CD4-positive, alpha-beta T cell treated with Interleukin-4 for 1 hour (primary cell): ENCODE measurements at places on chromosomes 6 and 20.

GRCh38 chr6:10778230-10778629, 30.6 kb downstream of the TMEM14B start:
- DNase-seq, result no peak

GRCh38 chr20:35558451-35558850, 16.6 kb downstream of the ERGIC3 start:
- DNase-seq, result no peak

DNA sequence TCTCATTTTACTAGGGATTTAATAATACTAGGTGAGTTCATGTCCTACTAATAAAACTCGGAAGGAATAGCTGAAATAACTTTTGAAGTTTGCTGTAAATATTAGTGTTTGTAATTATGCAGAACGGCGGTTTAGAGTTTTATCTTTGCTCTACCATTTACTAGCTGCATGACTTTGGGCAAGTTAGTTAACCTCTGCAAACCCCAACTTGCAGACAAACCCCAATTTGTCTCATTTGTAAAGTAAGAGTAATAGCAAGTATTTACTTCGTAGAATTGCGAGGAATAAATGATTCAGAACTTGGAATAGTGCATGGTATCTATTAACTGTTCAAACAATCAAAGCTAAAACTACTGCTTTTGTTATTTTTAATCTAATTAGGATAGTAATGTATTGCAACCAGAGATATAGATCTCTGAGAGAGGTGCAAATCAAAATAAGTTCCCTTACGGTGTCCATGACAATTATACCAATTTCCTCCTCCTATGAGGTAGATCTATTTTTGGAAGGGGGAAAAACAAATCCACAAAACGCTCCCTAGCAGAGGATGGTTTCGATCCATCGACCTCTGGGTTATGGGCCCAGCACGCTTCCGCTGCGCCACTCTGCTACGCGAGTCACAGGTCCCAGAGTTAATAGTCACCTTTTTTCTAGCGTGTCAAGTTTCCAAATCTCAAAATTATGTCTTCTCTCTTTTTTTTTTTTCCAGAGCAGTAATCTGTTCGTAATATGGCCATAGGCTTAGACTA, 35.1 kb upstream of the BTN3A2 start:
- DNase-seq, result peak; percentile 78

DNA sequence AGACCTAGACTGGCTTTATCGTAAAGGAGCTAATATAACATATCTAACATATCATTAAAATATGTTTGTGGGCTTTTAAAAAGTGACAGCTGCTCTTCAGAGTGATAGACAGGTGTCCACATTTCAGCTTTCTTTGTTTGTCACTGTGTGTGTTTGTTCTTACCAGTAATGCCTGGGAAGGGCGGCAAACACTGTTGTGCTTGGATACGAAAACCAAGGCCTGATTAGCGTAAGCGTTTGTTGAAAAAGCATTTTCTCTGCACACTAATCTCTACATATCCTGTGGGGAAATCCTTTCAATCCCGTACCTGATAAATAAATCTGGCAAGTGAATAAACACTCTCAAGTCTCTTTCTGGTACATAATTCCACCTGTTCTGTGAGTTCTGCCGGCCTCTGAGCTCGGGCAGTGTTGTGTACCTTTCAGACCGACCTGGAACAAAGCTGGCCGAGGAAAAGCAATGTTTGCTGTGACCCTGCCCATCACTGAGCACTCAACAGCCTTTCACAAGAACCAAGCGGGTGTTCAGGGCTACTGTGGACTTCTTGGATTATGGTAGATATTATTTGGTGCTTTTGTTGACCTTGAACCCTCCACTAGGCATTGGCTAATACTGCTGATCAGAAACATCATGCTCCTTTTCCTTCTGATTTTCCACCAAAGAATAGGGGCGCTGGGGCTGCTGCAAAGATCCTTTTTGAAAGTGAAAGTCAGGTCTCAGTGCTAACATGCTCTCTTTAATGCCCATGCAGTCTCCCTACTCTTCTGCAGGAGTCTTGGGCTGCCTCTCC, 100.4 kb downstream of the CD83 start:
- DNase-seq, result no peak

DNA sequence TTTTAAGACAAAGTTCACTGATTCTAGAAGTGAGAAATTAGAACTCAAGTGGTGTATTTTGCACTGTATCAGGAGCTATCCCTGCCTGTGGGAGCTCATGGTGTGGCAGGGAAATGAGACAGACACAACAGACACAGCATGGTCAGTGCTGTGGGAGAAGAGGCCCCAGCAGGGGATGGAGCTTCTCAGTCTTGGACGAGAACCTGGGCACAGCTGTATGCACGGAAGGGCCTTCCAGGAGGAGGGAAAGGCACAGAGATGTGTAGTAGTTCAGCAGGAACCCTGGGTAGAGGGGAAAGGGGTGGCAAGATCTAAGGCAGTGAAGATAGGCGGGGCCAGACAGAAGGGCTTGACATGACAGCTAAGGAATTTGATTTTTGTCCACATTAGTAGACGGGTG, 48.8 kb upstream of the KIF25 start:
- DNase-seq, result no peak

DNA sequence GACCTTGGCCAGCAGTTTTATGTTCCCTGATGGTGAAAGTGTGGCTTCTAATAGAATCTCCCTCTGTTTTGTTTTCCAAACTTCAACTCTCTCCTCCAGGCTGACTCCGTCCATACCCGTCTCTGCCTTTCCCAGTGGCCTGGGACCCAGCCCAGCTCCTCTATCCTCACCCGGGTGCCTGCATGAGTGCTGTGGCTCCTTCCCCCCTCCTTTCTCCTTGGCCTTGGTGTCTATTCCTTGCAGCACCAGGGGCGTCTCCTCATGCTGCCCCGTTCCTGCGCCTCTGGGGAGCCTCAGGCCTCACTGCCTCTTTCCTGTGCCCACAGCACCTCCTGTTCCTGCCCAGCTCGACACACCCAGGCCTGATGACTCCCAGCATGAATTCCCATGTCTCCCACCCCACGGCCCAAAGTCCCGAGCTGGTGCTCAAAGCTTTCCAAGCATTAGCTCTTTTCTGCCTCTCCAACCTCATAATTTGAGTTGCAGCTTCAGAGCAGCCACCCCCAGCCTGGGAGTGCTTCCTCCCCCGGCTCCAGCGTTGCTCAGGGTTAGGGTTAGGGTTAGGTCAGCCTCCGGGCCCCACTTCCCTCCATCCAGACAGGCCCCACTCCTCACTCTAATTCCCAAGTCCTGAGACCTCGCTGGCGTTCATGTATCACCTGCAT, 56.3 kb upstream of the AFDN start:
- DNase-seq, result no peak

DNA sequence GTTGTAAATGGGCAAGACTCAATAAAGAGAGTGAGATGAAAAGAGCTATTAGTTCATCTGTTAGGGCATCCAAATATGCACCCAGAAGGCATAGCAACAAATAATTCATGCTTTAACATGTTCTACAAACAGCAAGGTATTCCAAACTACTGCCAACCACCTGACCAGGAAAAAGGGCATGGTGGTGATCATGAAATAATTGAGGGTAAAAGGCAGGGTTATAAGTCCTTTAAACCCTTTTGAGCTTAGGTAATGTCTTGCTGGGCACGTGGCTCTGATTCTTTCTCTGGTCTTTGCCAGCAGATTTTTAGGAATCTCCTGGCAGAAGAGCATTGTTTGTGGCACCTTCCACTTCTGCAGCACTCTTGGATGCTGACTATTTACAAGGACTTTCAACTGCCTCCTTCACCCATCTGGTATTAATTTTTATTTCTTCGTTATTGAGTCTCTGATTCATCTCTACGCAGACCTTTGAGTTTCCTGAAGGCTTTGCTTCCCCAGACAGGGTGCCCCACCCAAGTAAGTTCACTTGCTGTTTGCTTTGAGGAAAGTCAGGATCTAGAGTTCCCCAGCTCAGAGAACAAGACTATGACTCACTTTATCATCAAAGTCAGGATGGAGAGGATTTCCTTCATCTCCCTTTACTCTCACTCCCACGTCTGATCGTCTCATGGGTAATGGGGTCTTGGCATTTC, 83.4 kb upstream of the NEDD9 start:
- no peak for DNase-seq

DNA sequence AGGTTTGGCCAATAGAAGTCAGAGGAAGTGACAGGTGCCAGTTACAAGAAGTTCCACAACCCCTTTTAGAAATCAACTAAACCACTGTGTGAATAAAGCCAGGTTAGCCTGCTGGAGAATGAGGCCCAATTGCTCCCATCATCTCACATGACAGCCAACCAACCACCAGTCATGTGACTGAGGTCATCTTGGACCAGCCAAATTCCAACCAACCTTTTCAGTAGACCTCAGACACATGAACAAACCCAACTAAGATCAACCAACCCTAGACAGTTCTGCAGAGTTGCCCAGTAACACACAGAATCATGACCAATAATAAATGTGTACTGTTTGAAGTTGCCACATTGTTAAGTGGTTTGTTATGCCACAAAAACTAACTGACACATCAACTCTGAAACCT, 44.6 kb upstream of the GGTLC1 start:
- peak; percentile 52 for DNase-seq

DNA sequence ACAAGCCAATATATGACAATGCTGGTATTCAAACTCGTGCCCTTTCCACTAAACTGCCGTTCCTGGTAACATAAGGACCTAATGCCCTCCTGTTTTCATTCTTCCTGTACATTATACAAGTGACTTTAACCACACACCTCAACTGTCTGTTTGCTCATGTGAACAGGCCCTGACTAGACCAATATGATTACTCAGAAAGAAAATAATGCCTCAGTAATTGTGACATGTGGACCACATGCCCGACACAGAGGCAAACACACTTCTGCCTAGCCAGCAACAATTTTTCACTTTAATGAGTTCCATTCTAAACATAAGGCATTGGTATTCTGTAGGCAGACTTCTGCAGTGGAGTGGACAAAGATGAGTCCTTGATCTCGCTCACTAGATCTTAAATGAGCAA, 30.0 kb downstream of the SLC22A16 start:
- no peak for DNase-seq
